NCI-H1694 (cell line): ENCODE measurements at places on chromosomes 7 and 10.

- peak; percentile 63 for DNase-seq
These were observed 81.0 kb upstream of the GNA12 start for GRCh38 chr7:2924866-2925840.

- no peak for DNase-seq
These were observed 32.8 kb downstream of the KIAA1549 start for GRCh38 chr7:138948403-138948802.

DNA sequence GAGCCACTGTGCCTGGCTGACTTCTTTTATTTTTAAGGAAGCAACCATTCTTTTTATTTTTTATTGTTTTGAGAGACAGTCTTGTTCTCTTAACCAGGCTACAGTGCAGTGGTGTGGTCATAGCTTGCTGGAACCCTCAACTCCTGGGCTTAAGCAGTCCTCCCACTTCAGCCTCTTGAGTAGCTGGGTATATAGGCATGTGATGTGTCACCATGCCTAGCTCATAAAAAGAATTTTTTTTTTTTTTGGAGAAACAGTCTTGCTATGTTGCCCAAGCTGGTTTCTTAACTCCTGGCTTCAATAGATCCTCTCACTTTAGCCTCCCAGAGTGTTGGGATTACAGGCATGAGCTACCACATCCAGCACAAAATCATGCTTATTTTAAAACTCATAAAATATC, 5.8 kb downstream of the MCU start:
- DNase-seq = no peak

DNA sequence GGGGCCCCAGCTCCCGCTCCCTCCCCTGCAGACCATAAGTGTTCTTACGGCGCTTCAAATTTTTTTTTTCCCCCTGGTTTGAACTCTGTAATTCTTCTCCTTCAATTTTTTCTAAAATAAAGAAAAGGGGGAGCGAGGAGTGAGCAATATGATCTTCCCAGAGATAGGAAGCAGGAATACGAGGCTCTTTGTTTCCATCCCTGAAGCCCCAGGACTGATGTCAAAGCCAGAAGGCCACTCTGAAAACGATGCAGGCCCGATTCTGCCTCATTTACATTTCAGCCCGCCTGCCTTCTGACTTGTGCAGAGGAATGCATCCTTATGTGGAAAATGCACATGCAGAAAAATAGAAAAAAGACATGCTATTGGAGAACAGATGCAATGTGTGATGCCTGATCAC, 401.5 kb upstream of the MKI67 start:
- no peak for DNase-seq

DNA sequence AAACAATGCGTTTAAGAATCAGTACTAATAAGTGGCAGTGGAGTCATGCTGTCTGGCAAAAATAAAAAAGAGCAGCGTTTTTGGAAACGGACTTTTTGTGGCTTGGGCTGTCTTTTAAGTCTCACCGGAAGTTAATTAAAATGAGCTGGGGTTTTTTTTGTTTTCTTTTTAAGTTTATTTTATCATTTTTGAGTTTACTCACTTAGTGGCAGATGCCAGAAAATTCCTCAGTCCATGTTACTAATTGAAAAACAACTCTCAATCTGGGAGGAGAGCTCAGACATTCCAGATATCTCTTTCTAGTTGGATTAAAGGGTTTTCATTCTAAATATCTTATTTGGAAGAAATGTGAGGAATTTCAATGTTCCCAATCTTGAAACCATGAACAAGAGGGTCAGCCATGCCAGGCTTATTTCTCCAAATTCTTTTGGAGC, 133.8 kb upstream of the AGR3 start:
- no peak for DNase-seq

DNA sequence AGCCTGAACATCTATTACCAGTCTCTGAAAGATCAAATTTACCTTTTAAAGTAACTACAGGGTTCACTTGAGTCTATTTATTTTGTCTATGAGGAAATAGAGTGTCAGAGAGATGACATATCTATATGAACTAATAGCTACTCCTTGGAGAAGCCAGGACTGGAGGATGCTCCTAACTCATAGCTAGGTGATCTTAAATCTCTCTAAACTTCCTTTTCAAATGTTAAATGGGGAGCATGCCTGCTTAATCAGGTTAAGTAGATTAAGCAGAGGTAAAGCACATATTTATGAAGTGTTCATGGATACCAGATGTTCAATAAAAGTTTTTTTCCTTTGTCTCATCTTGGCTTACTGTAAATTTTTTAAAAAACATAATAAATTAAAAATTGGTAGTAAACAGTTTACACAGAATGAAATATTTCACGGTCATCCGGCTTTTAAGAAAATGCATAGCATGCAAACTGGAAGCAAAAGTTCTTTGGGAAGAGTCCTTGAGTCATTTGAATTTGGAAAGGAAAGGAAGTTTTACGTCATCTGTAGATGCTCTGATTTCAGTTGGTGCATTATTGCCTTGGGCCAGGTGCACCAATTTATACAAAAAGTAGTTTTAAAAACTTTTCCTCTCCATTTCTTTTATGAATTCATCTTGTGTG, 155.1 kb downstream of the BICC1 start:
- DNase-seq = no peak

- DNase-seq = no peak
These were observed 39.6 kb downstream of the COBL start for GRCh38 chr7:51276967-51277366.

- no peak for DNase-seq
These were observed 4.8 kb downstream of the ELOVL3 start for GRCh38 chr10:102230861-102231356.

DNA sequence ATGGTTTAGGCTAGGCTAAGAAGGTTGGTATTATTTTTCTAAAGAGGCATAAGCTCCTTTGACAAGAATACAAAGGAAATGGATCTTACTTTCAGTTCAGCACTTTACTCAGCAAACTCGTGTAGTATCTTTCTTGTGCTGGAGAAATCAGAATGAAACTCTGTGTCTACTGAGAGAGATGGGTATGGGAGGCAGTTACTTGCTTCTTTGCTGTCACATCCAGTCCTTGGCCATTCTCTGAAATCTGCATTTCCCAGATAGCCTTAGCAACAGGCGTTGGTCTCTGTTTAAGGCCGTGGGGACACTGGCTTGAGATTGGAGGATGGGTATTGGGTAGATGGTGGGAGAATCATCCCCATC, 180.5 kb downstream of the NRP1 start:
- no peak for DNase-seq

DNA sequence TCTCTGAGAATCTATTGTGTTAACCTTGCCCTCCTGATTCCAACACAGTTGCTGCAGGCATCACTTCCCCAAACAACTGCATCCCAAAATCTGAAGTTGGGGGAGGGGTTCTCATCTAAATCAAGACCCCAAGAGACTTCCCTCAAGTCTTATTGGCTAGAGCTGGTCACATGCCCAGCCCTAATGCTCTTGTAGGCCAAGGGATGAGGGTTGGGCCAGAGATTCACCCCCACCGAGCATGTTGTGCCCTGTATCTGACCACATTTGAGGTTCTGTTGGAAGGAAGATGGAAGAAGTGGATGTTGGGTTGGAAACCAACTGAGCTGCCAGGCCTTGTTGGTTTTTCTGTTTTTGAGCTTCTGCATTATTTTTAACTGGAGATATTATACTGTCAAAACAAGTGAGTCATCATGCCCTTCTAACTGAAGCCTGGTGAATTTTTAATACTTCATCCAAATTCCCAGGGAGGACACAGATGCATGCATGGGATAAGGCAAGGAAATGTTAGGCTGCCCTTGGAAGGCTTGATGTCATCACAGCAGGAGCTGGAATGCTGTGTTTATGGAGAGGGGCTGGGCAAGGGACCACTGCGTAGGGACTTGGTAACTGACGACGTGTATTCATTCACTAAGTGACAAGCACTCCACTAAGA, 68.6 kb upstream of the CACUL1 start:
- no peak for DNase-seq

DNA sequence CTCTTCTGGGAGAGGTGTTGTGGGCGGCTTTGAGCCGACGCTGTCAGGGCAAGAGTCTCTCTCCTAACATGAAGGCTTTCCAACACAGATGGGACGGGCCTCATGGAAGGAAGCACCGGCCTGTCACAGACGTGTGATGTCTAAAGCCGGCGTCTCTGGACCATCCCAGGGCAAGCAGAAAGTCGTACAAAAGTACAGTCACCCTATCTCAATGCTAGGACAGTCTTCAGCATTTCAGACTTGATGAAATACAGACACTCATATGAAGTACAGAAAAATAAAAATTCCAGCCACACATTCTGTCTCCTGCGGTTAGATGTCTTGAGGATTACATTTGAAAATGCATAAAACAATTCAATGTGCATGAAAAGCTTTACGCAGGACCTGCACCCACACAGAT, 30.6 kb downstream of the CYP2W1 start:
- DNase-seq = no peak

GRCh38 chr10:91317541-91317940, 92.6 kb upstream of the HECTD2 start:
- DNase-seq = no peak

DNA sequence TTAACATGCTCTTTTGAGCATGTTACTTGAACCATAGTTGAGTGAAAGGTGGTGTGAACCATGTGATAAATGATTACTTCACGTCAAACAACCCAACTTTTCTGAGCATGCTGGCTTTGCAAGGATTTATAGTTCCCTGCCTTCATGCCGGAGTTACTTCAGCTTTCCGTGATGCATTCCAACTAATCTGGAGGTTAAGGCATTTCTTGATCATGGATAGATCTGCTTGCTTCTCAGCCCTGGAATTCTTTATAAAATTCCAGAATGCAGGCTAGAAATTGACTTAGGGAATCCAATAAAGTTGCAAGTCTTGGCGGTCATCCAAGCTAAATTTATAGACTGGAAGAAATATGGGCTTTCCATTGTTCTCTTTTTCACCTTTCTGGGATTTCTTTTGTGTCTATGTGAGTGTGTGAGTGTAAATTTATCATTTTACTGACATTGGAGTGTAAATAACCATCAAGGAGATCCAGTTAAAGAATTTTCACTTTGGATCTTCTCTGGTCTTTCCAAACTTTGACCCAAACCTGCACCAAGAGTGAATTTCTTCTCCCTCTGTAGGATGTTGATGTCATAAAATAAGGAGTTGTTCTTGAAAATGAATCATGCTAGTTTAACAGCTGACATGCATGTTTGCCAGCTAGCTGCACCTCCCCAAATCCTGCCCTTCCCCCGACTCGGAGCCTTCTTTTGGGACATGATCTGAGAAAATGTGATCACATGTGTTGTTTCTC, 289.0 kb downstream of the TWIST1 start:
- no peak for DNase-seq

DNA sequence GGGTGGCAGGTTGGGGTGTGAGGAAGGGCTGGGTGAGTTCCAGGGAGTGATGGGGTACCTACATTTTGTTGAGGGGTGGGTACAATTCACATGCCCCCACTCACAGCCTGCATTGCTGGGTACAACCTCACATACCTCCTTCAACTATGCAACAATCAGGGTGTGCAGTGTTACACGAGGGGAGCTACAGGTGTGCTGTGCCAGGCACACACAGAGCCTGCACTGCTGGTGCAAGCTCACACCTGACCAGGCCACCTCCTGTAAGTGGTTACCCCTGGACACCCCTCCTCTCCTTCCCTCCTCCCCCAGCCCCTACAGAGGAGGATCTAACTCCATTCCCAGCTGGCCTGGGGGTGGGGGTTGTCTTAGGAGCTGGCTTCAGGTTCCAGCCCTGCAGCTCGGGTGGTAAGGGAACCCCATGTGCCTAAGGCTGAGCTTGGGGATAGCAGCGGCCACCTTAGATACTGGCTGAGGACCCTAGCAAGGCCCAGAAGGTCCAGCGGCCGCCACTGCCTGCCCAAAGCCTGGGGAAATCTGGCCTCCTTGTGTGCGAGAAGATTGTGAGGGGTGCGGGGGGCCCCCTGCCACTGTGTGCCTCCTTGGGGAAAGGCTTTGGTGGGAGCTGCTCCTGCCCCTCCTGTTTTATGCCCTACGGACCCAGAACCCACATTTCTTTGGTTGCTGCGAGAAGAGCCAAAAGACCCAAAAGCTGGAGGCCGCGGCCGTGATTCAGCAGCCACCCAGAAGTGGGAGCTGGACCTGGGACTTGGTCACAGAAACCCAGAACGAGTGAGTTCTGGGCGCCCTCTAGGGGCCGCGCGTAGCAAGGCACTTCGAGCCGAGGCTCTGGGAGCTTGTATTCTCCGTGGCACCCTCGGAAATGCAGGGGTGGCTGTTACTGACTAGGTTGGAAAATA, 10.8 kb downstream of the TLX1 start:
- peak; percentile 78 for DNase-seq

- DNase-seq = no peak
These were observed 9.4 kb upstream of the PIK3CG start for GRCh38 chr7:106855540-106856132.

DNA sequence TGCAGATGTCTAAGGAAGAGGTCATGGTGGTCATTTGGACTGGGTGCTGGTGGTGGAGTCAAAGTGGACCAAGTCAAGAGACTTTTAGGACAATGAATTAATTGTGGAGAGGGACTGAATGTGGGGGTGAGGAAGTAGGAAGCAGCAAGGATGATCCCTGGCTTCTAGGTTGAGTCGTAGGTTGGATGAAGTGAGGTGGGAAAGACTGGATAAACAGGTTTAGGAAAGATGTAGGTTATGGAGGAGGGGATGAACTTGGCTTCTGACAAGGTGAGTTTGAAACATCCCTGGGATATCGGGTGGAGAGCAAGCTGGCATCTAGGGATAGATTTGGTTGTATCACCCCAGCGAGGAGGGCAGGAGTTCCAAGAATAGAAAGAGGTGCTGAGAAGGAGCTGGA, 7.6 kb downstream of the SEMA4G start:
- no peak for DNase-seq

GRCh38 chr7:144710791-144711190, 125.1 kb downstream of the TPK1 start:
- DNase-seq = no peak

GRCh38 chr7:99392659-99393354, 15.6 kb downstream of the PDAP1 start:
- no peak for DNase-seq

DNA sequence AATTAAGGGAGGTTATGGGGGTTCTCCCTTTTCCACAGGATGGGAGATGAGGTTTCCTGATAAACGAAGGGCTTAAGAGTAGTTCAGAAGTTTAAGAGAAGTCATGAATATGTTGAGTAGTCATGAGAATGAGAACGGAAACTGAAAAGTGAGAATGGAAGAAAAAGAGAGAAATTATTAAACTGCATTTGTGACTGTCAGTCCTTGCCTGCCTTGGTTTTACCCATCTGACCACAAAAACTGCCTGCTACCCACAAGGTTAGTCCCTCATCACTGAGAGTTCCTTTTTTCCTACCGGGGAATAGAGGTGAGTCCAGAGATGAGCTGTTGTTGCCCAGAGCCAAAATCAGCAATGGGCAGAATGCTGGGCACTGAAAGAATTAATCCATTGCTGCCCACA, 174.1 kb upstream of the BET1 start:
- no peak for DNase-seq

- DNase-seq = no peak
These were observed 157.4 kb upstream of the TCF7L2 start for GRCh38 chr10:112792487-112793201.

DNA sequence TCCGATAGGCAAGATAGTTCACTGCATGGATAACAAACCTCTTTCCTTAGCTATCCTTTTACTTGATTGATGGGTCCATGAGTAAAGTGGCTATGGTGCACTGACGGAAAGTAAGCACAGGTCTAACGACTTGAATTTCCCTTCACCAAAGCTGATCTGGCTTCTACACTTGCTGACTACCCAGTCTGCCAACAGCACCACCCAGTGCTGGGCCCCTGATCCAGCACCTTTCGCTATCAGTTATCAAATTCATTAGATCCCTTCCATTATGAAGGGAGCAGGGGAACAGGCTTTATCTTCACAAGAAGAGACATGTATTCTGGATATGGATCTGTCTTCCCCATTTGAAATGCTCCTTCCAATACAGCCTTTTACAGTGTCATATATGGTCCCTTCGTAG, 855.9 kb downstream of the GRID1 start:
- peak; percentile 35 for DNase-seq
